Activated naive CD8-positive, alpha-beta T cell treated with anti-CD3 and anti-CD28 coated beads for 36 hours (primary cell): ENCODE measurements at places on chromosomes 16 and 17.

- peak; percentile 47 for DNase-seq
These were observed 1.8 kb downstream of the C16orf54 start for GRCh38 chr16:29743827-29744531.

GRCh38 chr16:86364653-86365380 is 145.5 kb upstream of the FOXF1 start:
- no peak for DNase-seq

GRCh38 chr17:58364270-58364942 is 12.4 kb upstream of the SUPT4H1 start:
- no peak for DNase-seq

- no peak for DNase-seq
These were observed 845 bp downstream of the P3H4 start for GRCh38 chr17:41810659-41811548.

DNA sequence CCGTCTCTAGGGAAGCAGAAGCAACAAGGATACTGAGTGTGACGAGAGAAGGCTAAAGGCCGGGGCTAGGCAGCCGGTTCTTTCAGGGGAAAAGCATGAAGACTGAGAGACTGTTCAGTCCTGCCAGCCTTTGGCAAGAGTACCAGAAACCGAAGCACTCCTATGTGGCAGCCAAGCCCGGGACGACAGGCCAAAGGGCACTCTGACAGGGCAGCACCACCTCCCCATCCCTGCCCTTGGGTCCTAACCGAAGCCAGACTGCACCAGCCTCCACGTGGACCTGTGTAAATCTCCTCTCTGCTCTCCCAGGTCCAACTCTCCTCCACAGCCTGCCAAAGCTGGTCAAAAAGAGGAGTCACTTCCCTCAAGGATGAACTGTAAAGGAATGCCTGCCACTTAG is 23.5 kb upstream of the ALOX15 start:
- no peak for DNase-seq

- DNase-seq: no peak
These were observed 20.5 kb upstream of the SMPD3 start for GRCh38 chr16:68468842-68469241.

DNA sequence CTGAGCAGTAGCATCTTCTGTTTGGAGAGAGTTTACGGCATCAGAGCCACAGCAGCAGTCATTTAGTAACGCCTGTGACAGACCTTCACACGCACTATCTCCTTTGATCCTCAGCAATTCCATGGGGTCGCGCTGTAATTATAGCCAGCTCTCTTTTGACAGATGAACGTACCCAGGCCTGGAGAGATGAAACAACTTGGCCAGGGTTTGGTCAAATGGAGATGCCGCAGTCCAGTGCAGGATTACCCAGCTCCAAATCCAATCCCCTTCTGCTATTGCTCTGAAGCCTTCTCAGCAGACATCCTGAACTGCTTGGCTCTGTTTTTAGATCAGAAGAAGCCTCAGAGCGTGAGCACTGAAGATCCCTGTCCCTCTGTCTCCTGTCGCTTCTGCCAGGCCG is 83.9 kb downstream of the SOX9 start:
- DNase-seq: no peak

GRCh38 chr16:79810449-79811189 is 210.1 kb upstream of the MAF start:
- DNase-seq: no peak

DNA sequence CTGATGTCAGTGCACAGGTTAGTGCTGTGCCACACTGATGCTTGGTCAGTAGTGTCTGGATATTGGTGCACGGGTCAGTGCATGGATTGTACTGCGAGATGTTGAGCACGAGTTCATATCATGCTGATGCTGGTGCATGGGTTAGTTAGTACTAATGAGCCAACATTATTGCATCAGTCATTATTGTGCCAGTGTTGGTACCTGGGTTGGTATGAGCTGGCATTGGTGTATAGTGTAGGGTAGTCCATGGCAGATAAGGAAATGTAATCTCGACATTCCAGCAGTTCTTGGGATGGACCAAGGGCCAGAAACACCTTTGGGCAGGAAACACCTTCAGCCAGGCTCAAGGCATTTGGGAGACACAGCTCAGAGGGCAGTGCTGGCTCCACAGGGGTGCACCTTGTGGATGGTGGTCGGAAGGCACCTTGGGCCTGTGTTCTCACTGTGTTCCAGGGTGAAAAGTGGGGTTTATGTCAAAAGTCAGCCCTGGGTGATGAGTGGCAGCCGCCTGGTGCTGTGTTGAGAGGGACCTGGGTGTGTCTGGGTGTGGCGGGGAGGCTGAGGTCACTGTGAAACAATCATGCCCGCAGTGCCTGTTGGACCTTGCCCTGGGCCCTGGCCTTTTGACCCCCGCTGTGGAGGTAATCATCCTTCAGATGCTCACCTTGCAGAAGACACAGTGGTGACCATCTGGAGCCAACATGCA is 100.7 kb upstream of the ZNF469 start:
- DNase-seq: no peak

DNA sequence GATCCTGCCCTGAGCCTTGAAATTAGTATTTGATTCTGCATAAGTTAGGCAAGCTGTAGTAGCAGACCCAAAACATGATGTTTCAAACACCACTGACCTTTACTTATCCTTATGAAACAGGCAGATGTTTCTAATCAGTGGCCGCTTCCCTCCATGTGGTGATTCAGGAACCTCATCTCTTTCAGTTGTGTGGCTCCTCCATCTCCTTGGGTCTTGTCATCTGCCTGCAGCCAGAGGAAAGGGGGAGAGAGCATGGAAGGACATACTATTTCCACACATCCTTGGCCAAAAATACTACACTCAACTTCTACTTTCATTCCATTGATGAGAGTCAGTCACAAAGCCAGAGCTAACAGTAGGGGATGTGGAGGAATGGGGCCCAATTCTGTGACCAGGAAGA is 41.6 kb upstream of the IRX6 start:
- no peak for DNase-seq

GRCh38 chr16:2806286-2806685 is 8.0 kb downstream of the PRSS41 start:
- no peak for DNase-seq
